Spleen (tissue), 13 donors: ENCODE measurements at places on chromosomes 3 and 15.

DNA sequence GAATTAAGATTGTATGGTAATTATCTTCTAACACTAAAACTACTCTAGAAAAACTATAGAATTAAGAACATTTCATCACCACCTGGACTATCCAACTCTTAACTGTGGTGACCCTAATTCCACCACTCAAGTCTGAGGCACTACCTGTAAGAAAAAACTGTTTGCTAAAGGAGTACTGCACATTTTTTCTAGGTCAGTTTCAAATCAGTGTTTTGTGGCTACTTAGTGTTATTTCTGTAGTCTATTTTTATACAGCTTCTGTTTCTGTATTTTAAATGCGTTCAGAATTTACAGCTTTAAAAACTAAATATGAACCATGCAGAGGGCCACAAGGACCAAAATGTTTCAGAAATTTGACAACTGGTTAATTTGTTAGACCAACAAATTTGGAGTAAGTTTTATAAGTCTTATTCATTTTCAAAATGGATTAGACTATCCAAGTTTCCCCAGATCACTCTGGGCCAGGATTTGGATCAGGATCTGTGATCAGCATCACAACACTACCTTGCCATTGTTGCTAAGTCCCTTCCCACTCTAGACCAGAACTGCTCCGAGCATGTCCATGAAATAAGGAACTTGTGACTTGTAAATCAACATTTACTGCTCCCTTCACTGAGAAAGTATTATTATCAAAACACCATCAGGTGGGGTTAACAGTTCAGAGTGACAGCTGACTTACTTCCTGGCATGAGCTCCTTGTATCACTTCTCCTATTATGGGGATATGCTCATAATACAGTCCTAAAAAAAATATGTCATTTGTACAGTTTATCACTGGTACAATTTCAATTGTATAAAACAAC lies 8.6 kb downstream of the GLT8D1 start:
- no peak for DNase-seq

DNA sequence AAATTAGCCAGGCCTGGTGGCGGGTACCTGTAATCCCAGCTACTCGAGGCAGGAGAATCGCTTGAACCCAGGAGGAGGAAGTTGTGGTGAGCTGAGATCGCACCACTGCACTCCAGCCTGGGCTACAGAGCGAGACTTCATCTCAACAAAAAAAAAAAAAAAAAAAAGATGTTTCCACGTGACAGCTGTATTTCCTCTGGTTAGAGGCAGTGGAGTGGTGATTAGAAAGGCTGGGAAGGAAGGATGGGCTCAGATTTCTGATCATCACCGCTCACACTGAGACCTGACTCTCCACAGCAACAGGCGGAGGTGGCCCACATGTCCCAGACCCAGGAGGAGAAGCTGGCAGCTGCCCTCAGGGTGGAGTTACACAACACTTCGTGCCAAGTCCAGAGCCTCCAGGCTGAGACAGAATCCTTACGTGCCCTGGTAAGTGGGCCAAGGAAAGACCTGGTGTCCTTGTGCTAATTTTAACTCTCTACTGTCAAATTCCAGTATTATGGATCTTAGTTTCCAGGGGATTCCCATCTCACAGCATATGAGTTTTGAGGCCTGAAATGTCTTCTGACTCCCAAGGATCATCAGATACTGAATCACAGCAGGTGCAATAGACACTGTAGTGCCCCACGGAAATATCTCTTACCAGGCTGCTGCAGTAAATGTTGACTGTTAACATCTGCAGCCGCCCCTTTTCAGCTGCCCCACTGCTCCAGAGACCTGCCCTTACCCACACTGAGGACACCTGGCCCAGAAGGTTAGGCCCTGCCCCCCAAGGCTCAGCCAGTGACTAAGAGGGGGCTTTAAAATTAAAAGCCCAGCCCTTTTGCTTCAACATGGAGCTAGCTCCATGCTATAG lies 66.9 kb downstream of the BFSP2 start:
- no peak for DNase-seq

DNA sequence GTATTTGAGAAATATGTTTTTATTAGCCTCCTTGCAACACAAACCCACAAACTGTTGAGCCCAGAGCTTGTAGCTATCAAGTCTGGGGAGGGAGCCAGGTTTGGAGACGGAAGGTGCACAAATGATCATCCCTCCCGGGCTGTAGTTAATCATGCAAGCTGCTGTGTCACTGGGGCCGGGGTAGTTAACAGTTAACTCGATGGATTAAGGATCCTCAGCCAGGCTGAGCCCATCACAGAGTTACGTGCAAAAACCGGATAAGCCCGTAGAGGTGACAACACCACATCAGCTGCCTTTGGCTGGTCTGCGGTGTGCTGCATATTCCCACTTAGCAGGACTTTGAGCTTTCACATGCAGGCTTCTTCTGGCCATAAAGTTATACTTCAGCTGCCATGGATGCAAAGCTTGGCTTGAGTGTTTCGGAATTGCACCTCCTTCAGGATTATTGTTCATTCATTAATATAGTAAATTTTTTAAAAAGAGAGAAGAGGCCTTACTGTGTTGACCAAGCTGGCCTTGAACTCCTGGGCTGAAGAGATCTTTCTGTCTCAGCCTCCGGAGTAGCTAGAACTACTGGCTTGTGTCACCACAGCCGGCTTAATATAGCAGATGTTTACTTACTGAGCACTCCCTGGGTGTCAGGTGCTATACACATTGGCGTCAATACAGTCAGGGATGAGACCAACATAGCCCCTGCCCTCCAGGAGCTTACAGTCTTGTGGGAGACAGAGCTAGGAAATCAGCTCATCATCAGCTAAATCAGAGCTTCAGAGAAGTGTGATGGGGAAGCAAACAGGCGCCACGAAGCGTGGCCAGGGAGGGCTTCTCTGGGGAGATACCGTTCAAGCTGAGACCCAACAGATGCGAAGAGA lies 226.8 kb upstream of the BHLHE40 start:
- DNase-seq = no peak

GRCh38 chr15:92683511-92683834 lies 27.9 kb upstream of the FAM174B start:
- no peak for DNase-seq

- peak; percentile 73 for DNase-seq
Measured at GRCh38 chr15:70240082-70240481, 142.4 kb upstream of the TLE3 start.

GRCh38 chr15:68626739-68627138 lies 47.9 kb downstream of the CORO2B start:
- no peak for DNase-seq

DNA sequence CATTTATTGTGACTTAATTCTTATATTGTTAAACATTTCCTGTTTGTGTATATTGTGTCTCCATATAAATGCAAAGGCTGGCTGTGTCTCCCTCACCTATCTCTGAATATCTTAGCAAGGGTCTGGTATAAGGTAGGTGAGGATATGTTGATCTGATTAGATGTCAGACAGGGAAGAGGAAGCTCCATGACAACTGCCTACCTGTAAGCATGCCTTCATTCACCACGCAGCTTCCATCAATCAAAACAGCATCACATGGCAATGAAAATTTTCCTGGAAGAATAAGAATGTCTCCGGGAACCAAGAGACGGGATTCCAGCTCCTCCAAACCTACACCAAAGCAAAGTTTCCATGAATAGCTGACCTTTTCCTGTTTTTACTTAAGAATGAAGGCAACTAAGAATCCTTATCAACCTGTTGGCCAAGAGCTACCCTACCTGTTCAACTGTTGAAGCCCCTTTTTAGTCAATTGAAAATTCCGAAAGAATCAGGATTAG lies 34.8 kb downstream of the ATP13A5 start:
- no peak for DNase-seq

- no peak for DNase-seq
Measured at GRCh38 chr15:90232941-90233386, 777 bp downstream of the CIB1 start.

GRCh38 chr3:53545310-53545995 lies 51.0 kb downstream of the CACNA1D start:
- no peak for DNase-seq

- DNase-seq = no peak
Measured at GRCh38 chr15:52037889-52038505, 19.0 kb downstream of the MAPK6 start.

- no peak for DNase-seq
Measured at GRCh38 chr3:56969851-56970250, 90.6 kb upstream of the SPATA12 start.

DNA sequence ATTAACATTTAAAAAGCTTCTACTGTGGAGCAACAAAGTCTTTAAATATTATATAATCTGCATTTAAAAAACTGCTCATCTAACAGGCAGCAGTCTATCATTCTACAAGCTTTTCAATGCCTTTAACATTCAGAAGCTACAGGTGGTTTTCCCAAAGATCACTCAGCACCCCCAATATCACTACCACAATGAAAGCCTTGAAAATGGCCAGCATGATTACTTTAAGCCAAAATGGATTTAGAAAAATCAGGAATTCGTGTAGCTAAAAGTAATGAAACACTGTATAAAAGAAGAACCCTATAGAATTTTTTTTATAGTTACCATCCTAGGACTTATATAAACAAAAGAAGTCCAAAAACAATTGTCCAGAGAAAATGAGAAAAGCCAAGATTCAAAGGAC lies 400.4 kb downstream of the TIGIT start:
- DNase-seq = no peak

DNA sequence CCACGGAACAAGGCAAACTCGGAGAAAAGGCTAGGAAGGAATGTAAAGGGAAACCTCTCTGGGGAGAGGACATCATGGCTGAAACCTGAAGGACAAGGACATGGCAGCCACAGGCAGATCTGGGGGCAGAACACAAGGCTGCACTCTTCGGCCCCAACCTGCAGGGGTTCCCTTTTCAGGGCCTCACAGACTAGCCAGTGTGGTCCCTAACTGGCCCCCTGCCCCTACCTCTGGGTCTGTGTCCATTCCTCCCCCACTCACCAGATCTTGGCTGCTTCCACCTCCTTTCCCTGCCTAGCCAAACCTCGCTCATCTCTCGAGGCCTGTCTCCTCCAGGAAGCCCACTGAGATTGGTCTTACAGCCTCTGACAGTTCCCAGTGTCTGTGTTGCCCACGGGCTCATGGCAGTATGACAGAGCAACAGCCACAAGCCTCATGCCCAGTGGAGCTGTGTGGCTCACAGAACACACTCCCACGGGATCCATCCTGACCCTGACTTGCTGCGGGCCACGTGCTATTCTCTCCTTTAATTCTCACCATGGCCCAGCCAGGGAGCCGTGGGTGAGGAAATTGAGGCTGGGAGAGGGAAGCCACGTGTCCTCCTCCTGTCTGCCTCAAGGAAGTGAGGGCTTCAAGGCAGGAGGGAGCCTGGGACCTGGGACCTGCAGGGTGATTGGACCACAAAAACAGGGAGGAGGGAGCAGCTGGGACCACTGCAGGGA lies 26.5 kb downstream of the WNT7A start:
- DNase-seq = peak; percentile 64

DNA sequence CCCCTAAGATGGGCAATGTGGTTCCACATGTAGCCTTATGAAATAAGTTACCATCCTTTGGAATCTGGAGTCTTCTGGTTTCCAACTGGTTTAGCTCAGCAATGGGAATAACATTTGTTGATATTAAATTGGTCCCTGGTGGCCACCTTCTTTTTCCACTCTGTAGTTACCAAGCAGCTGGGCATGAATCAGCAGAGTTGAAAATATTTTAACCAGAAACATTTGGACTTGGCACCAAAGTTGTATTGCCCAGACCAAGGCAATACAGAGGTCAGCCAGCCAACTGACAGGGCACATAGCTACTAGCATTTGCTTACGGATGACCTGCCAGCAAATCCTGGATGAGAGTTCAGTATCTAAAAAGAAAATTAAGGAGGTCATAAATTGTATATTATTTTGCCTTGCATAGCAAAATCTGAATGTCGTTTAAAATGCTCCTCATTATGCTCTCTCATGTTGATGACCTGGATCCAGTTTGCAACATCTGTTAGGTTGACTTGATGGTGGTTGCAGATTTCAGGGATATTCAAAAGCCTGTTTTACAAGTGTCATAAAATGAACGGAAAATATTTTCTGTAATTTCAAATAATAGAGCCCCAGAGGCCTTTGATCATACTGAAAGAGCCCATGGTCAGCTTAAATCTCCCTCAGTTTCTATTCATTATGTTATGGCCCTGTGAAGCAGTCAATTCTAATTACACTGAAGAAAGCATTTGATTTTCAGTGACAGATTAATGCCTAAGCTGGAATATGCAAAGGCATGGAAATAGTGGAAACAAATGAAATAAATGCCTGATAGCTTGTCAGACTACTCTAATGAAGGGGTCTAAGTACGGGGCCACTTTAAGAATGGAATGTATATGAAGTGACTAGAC lies 54.6 kb downstream of the PPM1L start:
- DNase-seq = no peak

- DNase-seq = no peak
Measured at GRCh38 chr3:125594125-125594524, 1.2 kb downstream of the OSBPL11 start.

- no peak for DNase-seq
Measured at GRCh38 chr3:182716114-182716688, 77.1 kb upstream of the ATP11B start.

- no peak for DNase-seq
Measured at GRCh38 chr3:65751123-65751700, 287.5 kb downstream of the MAGI1 start.

DNA sequence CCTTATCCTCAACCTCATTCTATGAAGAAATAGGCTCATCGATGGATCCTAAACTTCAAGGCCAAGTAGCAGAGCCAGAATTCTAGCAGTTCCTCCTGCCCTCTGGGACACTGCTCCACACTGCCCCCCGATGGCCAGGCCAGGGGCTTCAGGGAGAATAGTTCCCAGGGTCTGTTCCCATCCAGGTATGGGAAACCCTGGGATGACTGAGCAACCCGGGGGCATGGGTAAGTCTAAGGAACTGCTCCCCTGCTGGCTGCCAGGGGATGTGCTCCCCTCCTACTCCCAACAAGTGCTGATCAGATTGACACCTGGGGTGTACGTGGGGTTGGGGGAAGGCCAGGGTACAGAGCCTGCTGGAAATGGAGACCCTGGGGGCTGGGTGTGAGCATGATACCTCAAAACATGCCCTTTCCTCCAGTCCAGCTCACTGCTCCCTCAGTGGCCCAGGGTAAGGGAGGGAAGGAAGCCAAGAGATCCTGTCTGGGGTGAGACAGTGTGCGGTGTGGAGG lies 7.6 kb downstream of the ULK3 start:
- DNase-seq = no peak
